ENCODE measurements at places on chromosomes 1 and 21. TPM values are rescaled to one million over a fixed set of nuclear protein-coding genes. Genes with fewer than 3 reads are reported as not detected.

Gene XCL2
- total RNA-seq = 0.70 TPM

Gene FASLG
- total RNA-seq = 0.70 TPM

Gene TMEM269
- total RNA-seq = 0.20 TPM

Gene PANK4
- 29.4 TPM for total RNA-seq

Gene MSH4
- 0.15 TPM for total RNA-seq

Gene RFX5
- 20.9 TPM for total RNA-seq

Gene CD34
- total RNA-seq = 8.3 TPM

DNA sequence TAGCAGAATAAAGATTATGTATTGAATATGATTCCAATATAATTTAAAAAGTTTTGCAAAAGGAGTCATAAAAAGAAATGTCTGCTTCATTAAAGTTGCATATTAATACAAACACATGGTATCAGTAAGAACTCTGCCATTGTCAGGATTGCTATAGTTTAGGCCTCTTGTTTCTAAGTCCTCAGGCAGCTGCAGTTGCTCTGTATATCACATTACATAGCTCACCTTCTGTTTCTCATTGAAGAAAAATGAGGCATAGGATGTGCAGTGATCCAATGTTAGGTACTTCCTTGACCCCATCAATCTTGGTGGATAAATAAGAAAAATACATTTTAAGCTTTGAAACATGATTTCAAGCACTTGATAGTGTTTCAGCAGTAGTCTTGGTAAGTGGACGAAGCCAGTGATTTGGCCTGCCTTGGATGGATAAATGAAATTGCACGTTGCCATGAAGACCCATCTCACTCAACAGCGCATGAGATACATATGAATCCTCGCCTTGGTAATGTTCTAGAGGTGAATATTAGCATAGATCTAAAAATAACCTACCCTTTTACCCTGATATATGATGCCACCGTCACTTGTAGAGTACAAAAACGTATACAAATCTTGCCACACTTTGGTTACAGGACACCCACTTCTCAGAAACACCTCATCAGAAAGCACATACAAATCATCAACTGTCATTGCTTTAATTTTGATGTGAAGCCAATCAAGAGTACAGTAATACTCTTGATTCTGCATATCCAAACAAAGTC, 25.3 kb downstream of the ZFYVE9 start:
- DNase-seq = no peak

DNA sequence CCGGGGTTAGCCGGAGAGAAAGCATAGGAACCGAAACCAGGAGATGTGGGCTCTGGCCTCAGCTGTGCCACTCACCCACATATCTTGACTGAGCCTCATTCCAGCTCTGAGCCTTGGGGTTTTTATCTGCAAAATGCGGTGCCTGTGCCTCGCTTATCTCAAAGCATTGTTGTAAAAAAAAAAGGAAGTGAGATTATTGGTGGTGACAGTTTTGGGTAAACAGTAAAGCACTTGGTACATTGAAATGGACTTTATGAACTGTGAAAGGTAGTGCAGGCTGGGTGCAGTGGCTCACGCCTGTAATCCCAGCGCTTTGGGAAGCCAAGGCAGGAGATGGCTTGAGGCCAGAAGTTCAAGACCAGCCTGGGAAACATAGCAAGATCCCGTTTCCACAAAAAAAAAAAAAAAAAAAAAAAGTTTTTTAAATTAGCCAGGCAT, 3.8 kb downstream of the PTAFR start:
- peak; percentile 65 for DNase-seq

GRCh38 chr1:101233495-101233894, 3.3 kb upstream of the S1PR1 start:
- no peak for DNase-seq

DNA sequence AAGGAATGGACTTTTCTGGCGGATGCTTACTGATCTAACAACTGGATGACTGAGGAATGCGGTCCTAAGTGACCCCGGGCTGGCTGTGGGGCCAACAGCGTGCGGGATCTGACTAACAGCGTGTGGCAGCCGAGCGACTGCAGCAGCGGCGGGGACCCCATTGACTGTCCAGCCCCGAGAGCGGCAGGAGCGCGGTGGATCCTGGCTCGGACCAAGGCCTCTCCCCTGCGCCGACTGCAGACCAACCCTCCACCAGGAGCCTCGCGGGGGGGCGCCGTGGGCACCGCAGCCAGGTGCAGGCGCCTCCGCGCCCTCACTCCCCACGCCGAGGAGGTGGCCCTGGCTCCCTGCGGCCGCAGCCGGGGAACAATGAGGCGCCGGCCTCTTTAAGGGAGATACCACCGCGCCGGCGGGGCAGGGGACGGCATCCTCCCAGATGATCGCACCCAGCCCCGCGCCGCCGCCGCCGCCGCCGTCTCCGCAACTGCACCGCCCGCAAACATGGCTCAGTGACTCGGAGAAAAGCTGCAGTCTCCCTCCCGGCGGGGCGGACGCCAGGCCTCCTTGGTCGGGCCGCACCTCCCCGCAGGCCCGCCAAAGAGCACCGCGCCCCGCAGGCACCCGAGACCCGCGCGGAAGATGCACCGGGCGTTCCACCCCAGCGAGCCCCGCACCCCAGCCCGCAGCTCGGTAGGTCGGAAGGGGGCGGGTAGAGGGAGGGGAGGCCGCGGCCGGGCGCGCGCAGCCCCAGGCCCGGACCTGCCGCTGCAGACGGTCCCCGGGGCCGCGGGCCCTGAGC, 694 bp upstream of the PDIK1L start:
- peak; percentile 85 for DNase-seq

DNA sequence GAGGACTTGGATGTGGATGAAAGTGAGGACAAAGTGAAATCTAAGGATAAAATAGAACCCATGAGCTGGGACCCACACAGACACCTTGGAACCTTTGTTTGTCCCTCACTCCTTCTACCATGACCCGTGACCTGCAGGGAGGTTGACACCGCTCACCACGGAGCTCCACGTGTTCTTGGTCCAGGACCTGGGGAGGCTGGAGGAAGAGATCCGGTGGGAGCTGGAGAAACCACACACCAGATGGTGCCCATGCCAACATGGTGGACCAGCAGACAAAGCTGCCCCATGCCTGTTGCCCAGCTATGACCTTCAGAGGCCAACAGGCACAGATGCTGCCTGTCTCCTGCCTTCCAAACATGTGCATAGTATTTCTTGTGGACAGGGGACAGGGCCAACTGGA, 721.9 kb downstream of the PTPRU start:
- DNase-seq = no peak

- DNase-seq = no peak
These were observed 41.0 kb downstream of the TGFBR3 start for GRCh38 chr1:91844862-91845528.

DNA sequence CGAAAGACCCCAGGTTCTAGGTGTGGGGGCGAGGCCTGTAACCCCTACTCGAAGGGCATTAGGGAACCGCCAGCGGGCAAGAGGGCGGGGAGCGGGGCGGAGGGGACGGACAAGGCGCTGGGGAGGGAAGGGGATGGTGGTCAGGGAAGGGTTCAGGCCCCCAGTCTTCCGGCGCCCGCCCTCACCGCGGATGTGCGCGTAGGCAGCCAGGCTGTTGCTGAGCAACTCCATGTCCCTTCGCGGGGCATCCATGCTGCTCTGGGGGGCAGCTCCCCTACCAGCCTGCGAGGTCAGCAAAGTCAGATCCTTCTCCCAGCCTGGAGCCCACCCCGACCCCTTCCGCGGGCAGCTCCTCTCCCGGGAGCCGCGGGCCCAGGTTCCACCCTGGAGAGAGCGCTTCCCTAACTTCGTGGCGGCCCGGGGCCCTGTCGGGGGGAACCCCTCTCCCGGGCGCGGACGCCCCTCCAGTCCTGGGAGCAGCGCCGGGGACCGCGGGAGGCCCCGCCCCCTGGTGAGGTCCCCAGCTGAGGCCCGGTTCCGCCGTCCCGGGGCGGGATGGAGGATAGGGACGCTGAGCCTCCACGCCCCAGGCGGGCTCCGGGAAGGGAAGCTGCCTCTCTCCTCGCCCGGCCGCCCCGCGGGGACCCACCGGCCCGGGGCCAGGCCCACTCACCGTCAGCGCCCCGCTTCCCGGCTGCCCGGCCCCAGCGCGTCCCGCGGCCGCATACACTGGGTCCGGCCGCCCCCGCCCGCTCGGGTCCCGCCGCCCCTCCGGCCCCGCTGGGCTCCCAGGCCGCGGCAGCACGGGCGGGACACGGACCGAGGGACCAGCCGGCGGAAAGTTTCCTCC, 434 bp downstream of the EVA1B start:
- DNase-seq = peak; percentile 60

DNA sequence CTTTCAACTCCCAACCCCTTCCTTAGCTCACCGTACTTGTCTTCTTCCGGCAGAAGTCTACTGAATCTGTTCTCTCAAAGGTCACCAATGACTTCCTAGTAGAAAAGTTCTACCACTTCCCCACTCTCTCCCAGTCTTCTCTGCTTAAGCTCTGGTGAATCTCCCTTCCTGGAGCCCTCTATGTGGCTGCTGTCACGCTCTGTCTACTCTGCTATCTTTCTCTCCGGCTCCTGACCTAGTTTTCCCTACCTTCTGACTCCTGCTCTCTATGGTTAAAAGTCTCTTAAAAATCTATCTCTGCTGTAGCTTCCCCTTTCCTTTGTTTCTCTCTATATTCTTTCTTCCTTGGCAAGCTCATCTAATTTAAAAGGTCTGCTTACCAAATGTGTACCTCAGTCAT, 350.1 kb upstream of the GREM2 start:
- no peak for DNase-seq

DNA sequence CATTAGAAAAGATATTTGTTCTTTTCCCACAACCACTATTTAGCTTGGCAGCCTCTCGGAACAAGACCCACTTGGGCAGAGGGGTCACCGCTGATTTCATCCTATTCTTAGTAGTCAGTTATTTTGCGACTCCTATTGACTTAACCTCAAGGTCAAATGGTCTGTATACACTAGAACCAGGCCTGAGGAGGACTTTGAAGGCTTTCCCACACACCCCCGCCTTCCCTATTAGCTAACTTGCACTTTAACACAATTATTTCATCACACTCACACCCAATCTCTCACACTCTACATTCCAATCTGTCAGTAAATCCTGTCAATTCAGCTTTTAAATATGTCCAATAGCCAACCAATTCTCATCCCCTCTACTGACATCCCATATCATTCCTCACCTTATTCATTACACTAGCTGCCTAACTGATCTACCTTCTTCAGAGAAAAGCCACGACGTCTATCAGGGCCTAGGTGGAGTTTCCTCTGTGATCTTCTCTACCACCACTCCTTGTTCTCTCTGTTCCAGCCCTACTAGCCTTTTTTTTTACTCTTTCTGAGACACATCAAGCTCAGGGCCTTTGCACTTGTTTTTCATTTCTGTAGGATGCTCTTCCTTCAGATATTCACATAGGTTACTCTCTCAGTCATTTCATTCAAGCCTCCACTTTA, 1.0 kb upstream of the NIBAN1 start:
- no peak for DNase-seq

DNA sequence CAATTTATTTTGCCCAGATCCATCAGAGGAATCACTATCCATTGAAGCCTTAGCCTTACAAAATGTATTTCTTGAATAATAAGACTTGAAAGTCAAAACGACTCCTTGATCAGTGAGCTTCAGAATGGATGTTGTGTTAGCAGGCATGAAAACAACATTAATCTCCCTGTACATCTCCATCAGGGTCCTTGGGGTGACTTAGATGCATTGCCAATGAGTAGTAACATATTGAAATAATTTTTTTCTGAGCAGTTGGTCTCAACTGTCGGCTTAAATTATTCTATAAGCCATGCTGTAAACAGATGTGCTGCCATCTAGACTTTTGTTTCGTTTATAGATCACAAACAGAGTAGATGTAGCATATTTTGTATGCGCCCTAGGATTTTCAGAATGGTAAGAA, 482.0 kb downstream of the AMY1C start:
- DNase-seq = no peak

- no peak for DNase-seq
These were observed 16.8 kb downstream of the DHX9 start for GRCh38 chr1:182855911-182856310.

DNA sequence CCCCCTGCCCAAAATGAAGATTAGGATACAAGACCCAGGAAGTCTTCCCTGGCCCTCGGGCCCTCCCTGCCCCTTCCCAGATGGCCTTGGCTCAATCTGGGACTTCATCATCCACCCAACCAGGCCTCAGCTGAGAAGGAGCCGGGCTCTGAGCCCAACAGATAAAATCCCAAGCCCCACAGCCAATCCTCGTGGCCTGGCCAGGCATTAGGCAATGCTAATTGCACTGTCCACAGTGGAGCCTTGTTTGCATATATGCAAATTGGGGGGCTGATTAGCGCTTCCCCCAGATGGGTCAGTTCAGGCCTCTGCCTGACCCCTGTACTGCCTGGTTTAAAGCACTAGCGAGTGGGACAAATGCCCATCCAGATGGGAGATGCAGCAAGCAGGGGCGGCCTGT, 34.9 kb downstream of the IGSF21 start:
- no peak for DNase-seq

- no peak for DNase-seq
These were observed 86.5 kb downstream of the LIPI start for GRCh38 chr21:14124266-14124665.

GRCh38 chr1:247111700-247112478, 7.7 kb upstream of the ZNF669 start:
- peak; percentile 63 for DNase-seq

GRCh38 chr1:33143176-33143575, 38.7 kb downstream of the TRIM62 start:
- DNase-seq = no peak

GRCh38 chr1:243312952-243313634, 57.3 kb downstream of the SDCCAG8 start:
- DNase-seq = no peak

- no peak for DNase-seq
These were observed 21.1 kb downstream of the SNAP47 start for GRCh38 chr1:227756172-227756959.

GRCh38 chr1:15753776-15754175, 4.8 kb upstream of the FBLIM1 start:
- no peak for DNase-seq

- no peak for DNase-seq
These were observed 53.4 kb upstream of the CITED4 start for GRCh38 chr1:40915581-40915980.

DNA sequence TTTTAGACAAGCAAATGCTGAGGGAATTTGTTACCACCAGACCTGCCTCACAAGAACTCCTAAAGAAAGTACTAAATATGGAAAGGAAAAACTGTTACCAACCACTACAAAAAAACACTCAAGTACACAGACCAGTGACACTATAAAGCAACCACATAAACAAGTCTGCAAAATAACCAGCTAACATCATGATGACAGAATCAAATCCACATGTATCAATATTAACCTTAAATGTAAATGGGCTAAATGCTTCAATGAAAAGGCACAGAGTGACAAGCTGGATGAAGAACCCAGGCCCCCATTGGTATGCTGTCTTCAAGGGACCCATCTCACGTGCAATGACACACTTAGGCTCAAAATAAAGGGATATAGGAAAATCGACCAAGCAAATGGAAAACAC, 529.9 kb upstream of the CAMK1G start:
- no peak for DNase-seq
